ENCODE measurements at places on chromosomes 2 and 18.

GRCh38 chr2:226884166-226884565 is 48.3 kb downstream of the RHBDD1 start:
- no peak for DNase-seq

- no peak for DNase-seq
Observed at GRCh38 chr2:63124218-63124617, 73.6 kb downstream of the OTX1 start.

- no peak for DNase-seq
Observed at GRCh38 chr18:30132959-30133358, 909.6 kb downstream of the DSC3 start.

- DNase-seq: no peak
Observed at GRCh38 chr2:11131166-11131920, 23.9 kb upstream of the SLC66A3 start.

GRCh38 chr2:36708041-36708741 is 11.7 kb downstream of the VIT start:
- DNase-seq: peak; percentile 81

- no peak for DNase-seq
Observed at GRCh38 chr2:24667542-24667941, 125.6 kb downstream of the PTRHD1 start.

DNA sequence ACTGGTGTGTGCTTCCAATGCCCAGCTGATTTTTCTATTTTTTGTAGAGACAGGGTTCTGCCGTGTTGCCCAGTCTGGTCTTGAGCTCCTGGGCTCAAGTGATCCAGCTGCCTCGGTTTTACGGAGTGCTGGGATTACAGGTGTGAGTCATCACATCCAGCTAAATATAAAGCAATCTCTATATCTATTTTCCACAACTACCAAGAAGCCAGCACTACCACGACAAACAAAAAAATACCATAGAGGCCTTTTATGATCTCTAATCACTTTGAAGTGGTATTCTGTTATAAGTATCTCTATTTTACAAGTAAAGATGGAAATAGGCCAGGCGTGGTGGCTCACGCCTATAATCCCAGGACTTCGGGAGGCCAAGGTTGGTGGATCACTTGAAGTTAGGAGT is 34.7 kb downstream of the C2orf74 start:
- no peak for DNase-seq

- no peak for DNase-seq
Observed at GRCh38 chr18:63161032-63161760, 158.4 kb downstream of the BCL2 start.

DNA sequence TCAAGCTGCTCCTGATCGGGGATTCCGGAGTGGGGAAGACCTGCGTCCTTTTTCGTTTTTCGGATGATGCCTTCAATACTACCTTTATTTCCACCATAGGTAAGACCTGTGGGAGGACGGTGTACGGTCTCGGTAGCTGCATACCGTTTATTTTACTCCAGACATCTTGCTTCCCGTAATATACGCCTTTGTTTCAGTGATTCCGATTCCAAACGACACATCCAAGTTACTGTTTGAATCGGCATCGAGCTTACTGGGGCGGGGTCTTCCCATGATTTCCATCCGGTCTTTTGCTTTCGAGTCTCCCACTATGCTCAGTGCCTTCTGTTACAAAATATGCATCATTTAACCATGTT is 731 bp downstream of the RAB10 start:
- DNase-seq: peak; percentile 11

GRCh38 chr2:29446847-29447246 is 331.6 kb downstream of the CLIP4 start:
- peak; percentile 34 for DNase-seq

- DNase-seq: no peak
Observed at GRCh38 chr18:77470569-77471413, 221.1 kb downstream of the GALR1 start.

GRCh38 chr18:22670914-22671313 is 253.2 kb upstream of the CTAGE1 start:
- no peak for DNase-seq

DNA sequence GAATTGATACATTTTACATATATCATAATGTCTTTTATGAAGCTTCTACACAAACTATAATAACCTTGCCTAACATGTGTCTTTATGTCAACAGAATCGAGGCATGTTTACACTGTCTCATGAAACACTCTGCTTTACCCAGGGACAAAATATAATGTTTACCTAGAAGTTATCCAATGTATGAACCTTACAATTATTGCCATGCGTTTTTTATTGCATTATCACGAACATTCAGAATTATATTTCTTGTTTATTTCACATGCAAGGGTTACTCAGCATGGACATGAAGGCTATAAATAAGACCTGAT is 19.8 kb downstream of the LONRF2 start:
- no peak for DNase-seq

DNA sequence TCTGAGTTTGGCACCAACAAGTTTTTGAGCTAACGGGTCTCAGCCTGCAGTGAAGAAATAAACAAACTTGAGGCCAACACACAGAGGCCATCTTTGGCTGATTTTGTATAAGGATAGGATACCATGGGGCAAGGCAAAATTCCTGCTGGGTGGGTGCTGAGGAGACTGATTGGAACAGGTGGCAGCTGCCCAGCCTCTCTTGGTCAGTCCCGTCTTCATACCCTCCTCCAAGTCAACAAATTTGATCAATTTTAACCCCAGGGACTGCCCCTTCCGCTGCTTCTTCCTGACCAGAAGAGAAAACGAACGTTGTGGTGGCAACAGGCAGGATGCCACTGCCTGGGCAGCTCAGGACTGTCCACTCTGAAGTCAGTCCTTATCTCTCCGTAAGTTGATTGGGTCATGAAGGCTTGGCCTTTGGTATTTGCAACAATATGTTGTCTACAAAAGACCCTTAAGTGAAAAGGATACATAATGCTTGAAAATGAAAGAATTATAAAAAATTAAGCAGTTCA is 139.3 kb downstream of the SPP2 start:
- no peak for DNase-seq

DNA sequence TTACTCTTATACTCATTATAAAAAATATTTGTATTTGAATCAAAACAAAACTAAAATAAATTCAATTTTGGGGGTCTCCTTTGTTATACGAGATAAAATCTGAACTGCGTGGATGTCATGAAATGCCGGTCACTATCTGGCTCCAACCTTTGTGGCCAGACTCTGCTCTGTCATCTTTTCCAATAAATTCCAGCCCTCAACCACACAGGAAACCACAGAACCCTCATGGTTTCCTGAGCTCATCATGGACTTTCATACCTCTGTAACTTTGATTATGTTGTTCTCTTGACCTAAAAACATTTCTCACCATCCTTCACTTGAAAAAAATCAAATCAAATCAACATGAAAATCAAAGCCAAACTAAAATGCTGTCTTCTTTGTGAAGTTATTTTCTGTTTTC is 724.7 kb downstream of the METTL4 start:
- DNase-seq: peak; percentile 73

- DNase-seq: no peak
Observed at GRCh38 chr2:58535182-58535581, 294.1 kb upstream of the FANCL start.

GRCh38 chr2:69848186-69848790 is 18.8 kb downstream of the GMCL1 start:
- no peak for DNase-seq

GRCh38 chr18:39318462-39318861 is 1752.9 kb upstream of the CELF4 start:
- DNase-seq: no peak

- no peak for DNase-seq
Observed at GRCh38 chr2:60213865-60214625, 339.4 kb downstream of the BCL11A start.

DNA sequence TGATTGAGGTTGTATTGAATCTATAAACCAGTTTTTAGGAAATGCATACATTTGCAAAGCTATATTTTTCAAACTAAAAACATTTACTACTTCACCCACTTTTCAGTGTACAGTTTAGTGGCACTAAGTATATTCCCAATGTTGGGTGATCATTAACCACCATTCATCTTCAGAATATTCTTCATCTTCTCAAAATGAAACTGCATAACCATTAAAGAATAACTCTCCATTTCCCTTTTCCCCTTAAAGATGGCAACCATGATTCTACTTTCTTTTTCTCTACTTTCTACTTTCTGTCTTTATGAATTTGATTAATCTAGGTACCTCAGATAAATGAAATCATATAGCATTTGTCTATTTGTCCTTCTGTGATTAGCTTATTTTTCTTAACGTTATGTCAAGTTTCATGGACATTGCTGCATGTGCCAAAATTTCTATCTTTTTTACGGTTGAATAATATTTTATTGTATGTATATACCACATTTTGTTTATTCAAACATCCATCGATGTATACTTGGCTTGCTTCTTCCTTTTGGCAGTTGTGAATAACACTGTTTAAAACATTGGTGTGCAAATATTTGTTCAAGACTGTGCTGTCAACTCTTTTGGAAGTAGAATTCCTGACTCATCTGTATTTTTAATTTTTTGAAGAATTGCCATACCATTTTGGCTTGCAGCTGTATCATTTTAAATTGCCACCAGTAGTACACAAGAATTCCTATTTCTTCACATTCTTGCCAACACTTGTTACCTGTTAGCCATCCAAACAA is 104.9 kb downstream of the RPRM start:
- no peak for DNase-seq

DNA sequence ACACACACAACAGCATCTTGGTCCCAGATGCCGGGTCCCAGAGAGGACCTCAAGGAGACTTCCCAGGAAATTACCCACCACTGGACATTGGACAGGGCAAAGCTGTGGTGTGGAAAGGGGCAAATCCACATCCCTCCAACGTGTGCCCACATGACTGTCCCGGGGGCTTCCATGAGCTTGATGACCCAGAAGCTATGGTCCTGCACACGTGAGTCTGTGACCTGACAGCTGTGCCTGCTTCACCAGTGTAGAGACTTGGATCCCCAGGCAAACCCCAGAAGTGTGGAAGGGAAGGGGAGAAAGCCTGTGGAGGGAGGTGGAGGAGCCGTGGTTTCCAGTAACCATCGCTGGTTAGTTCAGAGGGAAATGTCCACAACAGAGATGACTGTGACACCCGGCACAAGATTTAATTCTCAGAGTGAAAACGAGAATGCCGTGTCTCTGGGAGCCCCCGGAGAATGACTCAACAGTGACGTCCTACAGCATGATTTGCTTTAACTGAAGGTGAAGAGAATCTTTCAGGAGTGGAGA is 19.1 kb upstream of the GPR55 start:
- DNase-seq: no peak

- DNase-seq: no peak
Observed at GRCh38 chr2:102101097-102101848, 41.3 kb upstream of the IL1R1 start.

GRCh38 chr2:85537600-85538506 is 1.1 kb upstream of the MAT2A start:
- DNase-seq: peak; percentile 53

- DNase-seq: peak; percentile 94
Observed at GRCh38 chr2:218396688-218397462, 2.8 kb upstream of the CTDSP1 start.

GRCh38 chr18:42039396-42039795 is 84.4 kb downstream of the PIK3C3 start:
- DNase-seq: no peak

DNA sequence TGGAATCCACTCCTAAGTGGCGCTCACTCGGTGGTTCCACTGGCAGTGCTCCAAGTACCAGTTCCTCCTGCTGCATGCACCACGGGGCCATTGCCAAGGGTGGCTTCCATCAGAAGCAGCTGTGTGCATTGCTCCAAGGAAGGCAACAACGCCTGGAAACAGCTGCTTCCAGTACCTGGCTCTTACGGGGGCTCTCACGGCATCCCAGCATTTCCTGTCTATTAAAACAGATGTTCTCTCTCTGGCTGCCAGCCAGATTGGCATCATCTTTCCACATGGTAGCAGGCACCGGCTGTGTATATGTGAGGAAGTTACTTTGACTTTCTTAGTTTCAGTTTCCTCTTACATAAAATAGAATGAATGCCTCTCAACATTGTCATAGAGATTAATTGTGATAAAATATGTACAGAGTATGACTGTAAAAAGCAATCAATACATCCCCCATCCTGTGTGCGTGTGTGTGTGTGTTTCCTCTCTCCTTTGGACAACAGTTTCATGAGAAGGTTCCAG is 84.9 kb downstream of the CMPK2 start:
- DNase-seq: peak; percentile 89

DNA sequence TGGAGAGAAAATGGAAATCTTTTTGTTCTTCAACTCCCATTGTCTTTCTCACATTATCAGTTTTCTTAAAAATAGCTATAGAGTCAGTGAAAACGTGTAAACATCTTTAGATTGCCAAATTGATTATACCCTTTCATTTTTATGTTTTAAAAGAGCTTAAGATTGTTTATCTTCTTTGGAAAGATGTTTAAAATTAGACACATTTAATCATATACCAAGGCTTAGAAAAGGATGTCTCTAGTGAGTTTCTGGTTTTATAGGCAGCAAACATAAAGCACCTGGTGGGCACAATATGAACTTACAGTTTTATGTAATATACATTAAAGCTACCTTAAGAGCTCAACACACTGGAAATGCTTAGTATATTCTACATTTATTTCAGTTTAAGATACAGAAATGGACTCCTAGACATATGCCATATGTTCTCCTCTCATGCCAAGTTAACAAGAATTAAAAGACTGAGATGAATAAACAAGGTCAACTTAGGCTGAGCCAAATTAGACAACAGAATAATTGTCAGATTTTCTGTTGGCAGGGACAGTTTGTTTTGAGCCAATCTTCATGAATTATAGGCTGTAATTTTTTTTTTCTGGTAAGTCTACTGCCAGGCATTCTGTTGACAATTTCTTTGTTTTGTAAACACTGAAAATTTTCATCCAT is 112.7 kb downstream of the OTX1 start:
- no peak for DNase-seq

- no peak for DNase-seq
Observed at GRCh38 chr18:59455728-59456276, 96.7 kb upstream of the LMAN1 start.

DNA sequence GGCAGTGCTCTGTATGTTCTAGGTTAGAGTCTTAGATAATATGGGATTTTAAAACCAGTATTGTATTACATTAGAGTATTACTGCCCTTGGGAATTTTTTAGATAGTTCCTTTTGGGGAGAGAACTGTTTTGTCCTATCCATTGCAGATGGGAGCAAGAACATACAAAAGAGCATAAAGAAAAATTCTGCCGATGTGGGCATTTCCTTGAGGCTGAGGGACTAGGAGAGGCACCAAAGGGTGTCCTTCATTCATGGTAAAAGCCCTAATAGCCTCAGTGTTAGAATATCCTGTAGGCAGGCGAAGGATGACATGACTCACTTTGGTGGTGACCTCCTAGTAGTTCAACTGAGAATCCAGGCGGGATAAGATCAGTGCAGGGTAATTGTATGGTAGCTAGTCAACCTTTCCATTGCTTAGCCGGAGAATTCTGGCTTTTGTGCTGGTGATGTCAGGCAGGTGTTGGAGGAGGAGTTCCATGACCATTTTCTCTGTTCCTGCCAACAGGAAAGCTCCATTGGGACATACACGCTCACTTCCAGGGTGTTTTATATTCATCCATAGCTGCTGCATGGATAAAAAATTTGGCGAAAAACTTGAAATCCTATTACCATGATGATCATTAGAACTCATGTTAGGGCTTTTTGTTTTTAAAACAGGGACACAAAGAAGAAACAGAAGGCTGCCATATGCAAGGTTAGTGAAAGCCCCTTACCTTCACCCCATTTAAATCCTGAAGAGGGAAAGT is 28.1 kb downstream of the EPAS1 start:
- DNase-seq: peak; percentile 82
